Stimulated activated CD4-positive, alpha-beta T cell treated with anti-CD3 and anti-CD28 coated beads, Interleukin-1b, Interleukin-23, amount 100 ng/mL, for 48 hours (primary cell): ENCODE measurements at places on chromosomes 1 and 21.

DNA sequence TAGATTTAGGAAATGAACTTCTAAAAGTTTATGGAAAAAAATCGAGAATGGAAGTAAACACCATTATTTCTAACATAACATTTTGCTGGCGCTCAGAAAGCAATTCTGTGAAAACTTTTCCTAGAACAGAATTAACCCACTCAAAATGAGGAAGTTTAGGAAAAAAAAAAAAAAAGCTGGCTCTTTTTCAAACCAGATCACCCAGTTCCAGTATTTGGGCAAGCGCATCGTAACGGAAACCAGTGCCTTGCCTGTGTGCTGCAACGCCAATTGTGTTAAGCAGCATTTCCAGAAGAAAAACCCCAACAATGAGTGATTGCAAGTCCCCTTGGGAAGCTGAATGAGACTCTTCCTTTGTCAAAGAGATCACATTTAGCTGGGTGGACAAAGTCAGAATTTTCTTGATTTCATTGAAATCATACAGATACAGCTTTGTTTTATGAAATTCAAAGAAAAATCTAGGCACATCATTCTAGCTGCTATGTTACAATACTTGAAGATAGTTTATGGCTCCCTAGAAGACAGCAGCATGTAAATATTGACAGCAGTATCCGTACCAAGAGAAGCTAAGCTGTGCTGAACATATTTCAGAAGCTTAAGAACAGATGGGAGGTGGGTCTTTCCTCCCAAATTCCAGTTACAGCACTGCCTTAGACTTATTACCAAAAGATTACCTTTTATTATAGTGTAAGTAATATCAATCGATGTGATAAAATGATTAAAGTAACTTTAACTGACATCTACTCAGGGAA is 113.4 kb downstream of the ERG start:
- no peak for DNase-seq

- DNase-seq, result no peak
These were observed 425 bp upstream of the TADA1 start for GRCh38 chr1:166876540-166876838.

- no peak for DNase-seq
These were observed 33.1 kb downstream of the PTPRU start for GRCh38 chr1:29269382-29269781.

DNA sequence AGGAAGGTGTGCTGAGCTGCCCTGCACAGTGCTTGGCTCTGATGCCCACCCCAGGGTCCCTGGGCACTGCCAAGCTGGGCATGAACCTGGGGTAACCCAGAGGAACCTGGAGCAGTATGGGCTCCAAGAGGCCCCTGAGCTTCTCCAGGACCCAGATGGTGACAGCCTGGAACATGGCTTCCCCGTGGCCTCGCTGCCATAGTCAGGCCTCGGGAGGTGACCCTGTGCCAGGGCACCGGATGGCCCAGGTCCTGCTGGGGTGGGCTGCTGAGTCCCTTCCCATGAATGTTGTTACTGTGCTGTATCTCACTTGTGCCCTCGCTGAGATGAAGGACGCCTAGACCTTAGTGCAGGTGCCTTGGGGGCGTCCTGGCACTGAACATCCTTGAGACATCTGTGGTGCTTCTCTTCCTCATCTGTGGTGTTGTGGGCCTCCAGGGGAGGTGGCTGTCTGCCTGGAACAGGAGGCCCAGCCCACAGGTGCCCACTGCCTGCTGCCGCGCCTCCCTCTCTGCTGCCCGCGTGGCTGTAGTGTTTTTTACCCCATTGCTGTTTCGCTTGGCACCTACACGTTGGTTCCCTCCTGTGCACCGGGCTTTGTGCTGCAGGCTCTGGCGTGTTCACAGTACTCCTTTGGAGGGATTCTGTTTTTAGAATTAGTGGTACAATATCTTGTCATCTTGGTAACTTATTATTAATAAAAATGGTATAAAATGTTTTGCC is 160.3 kb downstream of the PCBP3 start:
- no peak for DNase-seq

DNA sequence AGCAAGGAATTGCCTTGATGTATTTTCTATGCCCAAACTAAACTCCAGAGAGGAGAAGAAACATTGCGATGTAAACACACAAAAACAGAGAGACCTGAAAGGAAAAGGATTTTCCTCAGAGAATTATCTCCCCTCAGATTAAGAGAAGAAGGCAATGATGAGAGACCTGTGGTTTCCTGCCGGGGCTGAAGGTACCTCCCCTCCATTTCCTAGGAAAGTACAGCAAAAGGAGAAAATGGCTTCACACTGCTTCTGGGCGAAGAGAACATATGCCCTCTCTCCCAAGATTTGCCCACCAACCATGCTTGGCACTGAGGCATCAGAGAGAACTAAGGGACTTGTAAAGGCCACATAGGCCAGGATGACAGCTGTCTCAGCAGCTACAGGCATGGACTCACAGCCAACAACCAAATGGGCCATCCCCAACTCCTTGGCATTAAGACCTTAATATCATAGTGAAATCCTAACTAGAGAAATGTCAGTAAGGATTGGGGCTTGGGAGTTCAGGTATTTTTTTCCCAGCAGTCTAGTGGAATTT is 523.0 kb downstream of the PTPRC start:
- DNase-seq, result no peak
